ENCODE measurements at places on chromosomes 12 and 14.
A peak's percentile ranks its signal among the peaks of the same experiment; 100 is the strongest.

DNA sequence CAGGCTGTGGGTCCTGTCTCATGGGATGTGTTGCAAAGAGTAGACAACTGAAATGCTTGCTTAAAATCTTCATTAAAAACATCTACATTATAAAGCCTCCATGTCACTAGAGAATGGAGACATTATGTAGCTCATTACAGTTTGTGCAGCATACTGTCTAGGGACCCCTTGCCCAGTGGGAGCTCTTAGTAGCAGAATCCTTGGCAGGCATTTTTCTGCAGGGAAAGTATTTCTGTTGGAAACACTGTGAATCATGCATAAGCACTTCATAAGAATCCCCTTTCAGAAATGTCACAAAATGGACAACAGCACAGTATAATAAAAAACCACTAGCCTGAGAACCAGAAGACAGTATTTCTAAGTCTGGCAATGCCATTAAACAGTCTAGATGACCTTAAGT lies 174.3 kb downstream of the MGAT4C start:
- DNase-seq = no peak

GRCh38 chr14:30521899-30522736 lies 36.8 kb upstream of the G2E3 start:
- no peak for DNase-seq

DNA sequence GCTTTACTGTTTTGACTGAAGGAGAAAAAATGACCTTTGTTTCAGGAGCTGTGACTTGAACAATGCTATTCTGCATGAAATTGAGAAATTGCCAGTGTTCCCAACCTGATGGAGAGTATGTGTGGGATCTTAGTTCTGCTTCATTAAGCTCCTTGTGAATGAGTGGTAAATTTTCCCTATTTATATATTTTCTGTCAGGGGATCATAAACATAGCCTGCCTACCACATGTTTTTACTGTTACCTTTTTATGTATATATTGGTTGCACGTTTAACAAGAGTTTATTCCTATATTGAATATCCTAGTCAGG lies 271.7 kb downstream of the PDZRN4 start:
- DNase-seq = no peak

- DNase-seq = peak; percentile 50
These were observed 22.9 kb downstream of the VCPKMT start for GRCh38 chr14:50093496-50093895.

DNA sequence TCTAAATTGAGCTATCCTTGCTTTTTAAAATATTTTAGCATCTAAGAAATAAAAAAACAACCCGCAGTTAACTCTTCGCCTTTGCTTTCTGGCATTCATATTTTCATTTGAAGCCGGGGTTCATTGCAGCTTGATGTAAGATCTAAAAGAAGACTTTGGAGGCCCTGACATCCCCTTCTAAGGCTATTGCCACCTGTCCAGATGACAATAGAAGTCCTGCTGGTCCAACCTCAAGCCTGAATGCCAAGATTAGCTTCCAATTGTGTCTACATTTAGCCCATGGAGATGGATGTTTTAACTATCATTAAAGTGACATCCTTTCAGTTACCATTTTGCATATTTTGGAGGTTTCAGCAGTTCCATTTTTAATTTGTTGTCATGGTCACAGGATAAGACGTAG lies 51.6 kb upstream of the ATP2A2 start:
- DNase-seq = no peak

- no peak for DNase-seq
These were observed 117.5 kb downstream of the DYRK2 start for GRCh38 chr12:67765776-67766766.

GRCh38 chr12:29350080-29350479 lies 30.9 kb downstream of the ERGIC2 start:
- no peak for DNase-seq

DNA sequence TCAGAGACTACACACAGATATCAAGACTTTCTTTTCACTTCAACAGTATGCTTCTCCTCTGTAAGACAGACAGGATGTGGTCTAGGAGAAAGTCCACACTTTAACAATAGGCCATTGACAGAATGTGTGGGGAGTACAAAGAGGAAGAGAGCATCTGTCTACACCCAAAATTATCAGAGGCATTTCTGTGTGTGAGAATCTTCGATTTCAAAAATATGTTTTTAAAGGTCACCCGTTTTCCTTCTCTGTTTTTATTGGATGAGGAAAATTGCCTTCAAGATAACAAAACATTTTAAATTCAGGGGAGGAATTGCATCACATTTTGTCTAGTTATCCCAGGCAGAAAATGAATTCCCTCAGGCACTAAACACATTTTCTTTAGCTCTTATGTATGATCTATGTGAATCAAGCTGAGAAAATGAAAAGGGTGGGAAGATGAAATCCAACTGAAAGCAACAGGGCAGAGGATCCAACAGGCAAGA lies 16.4 kb downstream of the NAV3 start:
- no peak for DNase-seq

DNA sequence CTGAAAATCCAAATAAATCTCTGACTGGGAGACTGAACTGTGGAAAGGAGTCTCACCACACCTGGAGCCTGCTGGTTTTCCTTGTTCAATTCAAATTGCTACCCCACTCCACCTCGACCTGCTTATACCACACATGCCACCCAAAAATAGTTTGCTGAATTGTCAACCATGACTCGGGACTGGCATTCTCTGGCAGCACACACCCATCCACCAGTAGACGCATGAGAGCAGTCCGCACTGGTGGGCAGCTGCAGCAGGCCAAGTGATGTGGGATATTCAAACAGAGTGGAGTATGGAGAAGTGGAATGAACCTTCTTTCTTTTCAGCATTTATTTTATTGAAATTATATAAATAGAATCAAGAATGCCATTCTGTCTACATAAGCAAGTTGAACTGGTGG lies 38.7 kb upstream of the SYCP3 start:
- no peak for DNase-seq

- peak; percentile 22 for DNase-seq
These were observed 55.3 kb upstream of the AMN1 start for GRCh38 chr12:31783996-31784645.

GRCh38 chr12:39587225-39587624 lies 32.4 kb downstream of the ABCD2 start:
- peak; percentile 14 for DNase-seq

- peak; percentile 8 for DNase-seq
These were observed 19.0 kb downstream of the FAM222A start for GRCh38 chr12:109732321-109733305.

DNA sequence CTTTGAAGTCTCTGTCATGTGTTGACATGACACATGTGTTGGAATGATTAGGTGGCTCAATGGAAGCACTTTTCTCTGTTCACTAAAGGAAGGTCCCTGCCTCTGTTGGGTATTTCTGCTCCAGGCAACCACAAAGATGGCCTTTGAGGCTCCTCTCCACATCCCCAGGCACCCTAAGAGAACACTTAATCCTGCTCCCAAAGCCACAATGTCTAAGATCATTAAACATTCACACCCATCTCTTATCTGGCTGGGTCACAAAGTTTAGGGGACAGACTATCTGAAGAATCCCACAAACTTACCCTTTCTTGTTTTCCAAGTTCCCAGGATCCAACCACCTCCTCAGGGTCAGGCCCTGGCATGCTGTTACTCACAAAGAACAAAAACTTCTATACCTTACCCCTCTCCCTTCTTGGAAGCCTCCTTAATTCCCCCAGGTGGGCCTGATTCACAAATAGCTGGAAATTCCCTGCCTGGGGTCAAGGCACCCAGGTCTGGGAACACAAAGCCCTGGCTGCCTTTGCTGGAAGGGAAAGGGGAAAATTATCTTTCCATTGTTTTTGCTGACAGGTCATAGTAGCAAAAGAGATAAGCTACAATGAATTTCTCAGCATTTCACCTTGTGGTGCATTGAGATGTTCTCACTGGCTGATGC lies 333.7 kb downstream of the PCNX1 start:
- DNase-seq = no peak

- no peak for DNase-seq
These were observed 33.2 kb downstream of the ZNF664 start for GRCh38 chr12:124006085-124006845.

DNA sequence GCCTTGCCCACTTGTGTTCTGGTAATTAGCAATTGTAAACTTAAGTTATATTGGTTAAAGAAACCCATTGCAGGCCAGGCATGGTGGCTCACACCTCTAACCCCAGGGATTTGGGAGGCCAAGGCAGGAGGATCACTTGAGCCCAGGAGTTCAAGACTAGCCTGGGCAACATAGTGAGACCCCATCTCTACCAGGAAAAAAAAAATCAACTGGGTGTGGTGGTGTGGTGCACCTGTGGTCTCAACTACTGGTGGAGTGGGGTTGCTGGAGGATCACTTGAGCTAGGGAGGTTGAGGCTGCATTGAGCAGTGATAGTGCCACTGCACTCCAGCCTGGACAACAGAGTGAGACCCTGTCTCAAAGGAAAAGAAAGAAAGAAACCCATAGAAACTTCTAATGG lies 13.7 kb downstream of the YY1 start:
- no peak for DNase-seq

DNA sequence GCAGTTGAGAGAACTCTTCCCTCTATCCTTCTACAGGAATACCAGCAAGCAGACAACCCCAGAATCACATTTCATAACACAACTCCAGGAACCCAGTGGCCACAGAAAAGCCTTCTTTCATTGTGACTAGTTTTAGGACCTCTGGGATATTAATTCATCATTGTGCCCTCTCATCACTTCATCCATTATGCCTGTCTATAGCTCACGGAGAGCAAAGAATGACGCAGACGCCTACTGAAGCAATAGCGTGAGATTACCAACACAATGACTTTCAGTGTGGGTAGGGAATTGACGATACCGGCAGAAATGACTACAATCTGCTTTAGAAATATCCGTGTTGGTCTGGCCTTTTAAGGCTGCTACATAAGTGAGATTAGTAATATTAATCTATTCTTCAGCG lies 158.1 kb upstream of the FOXG1 start:
- DNase-seq = no peak

- DNase-seq = no peak
These were observed 50.1 kb upstream of the HIF1A start for GRCh38 chr14:61645247-61645646.

- no peak for DNase-seq
These were observed 29.3 kb upstream of the PNMA1 start for GRCh38 chr14:73743431-73743931.

GRCh38 chr12:108299516-108299915 lies 39.6 kb downstream of the CMKLR1 start:
- DNase-seq = peak; percentile 47

GRCh38 chr12:42586268-42586667 lies 3.3 kb downstream of the PRICKLE1 start:
- no peak for DNase-seq

DNA sequence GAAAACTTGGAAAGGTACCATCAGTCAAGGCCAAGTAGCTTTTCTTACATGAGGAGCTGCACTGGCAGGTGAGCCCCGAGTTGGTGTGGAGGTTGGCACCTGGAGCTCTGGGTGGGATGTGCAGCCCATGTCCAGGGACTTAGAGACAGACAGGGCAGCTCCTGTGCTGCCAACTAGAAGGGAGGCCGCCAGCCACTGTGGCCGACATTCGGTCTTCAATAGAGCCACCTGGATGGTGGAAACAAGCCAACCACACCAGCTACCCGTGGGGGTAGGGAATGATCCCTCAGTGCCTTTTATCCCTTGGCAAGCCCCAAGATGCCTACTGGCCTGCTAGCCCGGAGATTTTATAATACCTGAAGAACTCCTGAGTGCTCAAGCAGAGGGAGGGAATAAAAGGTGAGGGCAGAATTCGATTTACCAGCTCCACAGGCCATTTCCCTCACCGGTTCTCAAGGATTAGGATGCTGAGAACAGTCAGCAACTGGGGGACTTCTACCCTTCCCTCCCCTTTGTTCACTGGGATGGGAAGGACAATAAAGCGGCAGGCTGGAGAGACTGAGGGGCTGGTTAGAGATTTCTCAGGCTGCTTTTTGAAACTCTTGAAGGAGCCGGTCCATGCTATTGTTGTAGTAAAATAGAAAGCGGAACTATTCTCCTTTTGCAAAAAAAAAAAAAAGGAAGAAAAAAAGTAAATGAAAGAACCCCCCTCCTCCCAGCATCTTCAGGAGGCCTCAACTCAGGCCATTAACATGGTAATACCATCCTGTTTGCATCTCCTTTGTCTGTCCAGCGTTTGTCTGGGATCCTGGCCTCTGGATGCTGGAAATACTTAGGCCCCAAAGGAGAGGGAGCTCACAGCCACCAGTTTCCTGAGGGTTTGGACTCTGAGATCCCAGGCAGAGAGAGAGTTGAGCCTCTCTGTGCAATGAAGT lies 321.6 kb downstream of the ZFP36L1 start:
- no peak for DNase-seq

- DNase-seq = no peak
These were observed 6.1 kb upstream of the AMIGO2 start for GRCh38 chr12:47085815-47086252.

DNA sequence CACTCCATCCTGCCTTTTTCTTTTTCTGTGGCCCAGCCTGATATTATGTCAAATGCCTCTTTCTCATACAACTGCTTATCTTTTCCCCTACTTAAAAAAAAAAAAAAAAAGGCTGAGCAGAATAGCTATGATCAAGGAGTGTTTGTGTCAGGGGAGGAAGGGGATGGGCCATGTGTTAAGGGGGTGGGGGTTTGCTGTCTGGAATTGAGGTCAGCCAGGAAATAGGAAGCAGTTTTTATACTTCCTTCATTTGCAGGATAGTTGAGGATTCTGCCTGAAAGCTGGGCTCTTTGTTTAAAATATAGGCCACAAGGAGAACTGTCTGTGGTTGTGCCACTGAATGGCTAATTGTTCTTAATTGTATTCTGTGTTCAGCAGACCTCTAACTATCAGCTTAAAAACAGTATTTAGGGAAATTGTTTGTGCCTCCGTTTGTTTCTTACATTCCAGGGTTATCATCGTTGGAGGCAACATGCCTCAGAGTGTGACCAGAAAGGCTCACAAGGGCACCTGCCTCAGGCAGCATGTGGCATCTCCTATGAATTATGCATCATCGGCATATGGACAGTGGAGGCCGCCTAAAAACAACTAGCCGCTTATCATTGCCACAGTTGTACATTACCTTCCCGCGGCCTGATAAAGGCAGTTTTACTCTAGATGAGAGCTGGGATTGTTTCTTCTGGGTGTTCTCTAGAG lies 96.0 kb downstream of the SRGAP1 start:
- DNase-seq = no peak

GRCh38 chr12:59627582-59627981 lies 31.8 kb downstream of the SLC16A7 start:
- no peak for DNase-seq

- DNase-seq = no peak
These were observed 14.3 kb upstream of the ATP23 start for GRCh38 chr12:57927086-57927485.

All from WERI-Rb-1 (cell line).